ENCODE measurements at places on chromosomes 2 and 18.

DNA sequence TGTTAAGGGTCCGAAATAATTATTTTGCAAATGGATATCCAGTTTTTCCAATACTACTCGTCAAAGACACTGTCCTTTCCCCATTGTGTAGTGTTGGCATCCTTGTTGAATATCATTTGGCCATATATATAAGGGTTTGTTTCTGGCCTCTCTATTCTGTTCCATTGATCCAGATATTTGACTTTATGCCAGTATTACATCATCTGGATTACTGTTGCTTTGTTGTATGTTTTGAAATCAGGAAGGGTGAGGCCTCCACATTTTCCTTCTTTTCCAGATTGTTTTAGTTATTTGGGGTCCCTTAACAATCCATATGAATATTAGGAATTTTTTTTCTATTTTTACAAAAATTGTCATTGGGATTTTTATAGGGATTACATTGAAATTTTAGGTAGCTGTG lies 244.1 kb downstream of the GPD2 start:
- DNase-seq, result no peak

DNA sequence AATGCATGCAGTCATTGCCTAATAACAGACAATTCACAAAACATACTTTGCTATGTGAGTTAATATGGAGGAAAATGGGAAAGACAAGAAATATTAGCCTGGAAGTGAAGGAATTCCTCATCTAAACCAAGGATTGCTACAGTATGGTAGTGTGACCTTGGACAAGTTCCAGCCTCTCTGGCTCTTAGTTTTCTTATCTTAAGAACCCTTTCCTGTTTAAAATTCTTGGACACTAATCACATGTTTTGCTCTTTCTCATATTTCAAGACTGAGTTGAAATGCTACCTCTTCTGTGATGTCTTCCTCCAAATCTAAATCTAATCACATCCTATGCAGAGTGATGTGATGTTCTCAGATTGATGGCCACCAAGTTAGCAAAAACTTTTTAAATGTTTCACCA lies 20.8 kb upstream of the ADAM23 start:
- no peak for DNase-seq

DNA sequence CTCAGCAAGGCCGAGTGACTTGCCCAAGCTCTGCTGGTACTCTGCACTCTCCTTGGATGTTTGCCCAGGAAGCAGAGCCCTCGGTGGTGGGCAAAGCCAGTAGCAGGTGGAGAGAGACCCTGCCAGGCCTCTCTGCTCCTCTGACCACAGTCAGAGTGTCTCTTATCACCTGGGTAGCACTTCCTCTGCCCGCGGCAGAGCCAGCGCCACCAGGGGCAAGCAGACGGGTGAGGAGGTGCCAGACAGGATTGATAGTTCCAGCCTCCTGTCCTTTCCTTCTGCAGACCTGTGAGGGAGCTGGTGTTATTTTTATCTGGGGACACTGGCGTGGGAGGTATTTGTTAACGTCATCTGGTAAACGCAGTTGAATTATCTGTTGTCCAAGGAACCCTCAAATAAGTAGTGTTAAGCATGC lies 152.9 kb downstream of the SMAD7 start:
- no peak for DNase-seq

DNA sequence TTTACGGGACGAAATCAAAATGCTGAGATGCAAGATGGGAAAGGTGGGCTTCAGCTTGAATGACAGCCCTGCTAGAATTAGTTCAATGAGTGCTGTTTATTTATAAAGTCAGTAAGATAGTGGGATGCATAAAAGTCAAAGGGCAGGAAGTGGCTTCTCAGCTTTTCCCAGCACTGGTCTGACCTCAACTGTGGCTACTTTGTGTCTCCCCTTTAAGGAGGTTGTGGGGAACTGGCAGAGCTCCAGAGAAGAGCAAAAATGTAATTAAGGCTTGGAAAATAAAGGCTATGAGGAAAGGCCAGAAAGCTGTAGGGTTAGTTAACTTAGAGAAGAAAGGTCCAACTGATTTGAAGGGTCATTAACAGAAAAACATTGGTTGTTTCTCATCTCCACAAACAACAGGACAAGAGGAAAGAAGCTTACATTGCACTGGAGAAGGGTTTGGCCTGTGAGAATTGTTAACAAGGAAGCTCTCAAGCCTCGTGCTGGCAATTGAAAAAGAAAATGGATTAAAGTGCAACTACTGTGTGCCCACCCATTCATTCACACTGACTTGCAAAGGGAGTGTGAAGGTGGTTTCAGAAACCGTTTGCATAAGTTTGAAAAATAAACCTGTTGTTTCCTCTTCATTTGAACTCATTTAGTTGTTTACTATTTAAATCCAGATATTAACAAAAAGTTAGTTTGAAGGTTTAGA lies 68.8 kb upstream of the CD28 start:
- no peak for DNase-seq

DNA sequence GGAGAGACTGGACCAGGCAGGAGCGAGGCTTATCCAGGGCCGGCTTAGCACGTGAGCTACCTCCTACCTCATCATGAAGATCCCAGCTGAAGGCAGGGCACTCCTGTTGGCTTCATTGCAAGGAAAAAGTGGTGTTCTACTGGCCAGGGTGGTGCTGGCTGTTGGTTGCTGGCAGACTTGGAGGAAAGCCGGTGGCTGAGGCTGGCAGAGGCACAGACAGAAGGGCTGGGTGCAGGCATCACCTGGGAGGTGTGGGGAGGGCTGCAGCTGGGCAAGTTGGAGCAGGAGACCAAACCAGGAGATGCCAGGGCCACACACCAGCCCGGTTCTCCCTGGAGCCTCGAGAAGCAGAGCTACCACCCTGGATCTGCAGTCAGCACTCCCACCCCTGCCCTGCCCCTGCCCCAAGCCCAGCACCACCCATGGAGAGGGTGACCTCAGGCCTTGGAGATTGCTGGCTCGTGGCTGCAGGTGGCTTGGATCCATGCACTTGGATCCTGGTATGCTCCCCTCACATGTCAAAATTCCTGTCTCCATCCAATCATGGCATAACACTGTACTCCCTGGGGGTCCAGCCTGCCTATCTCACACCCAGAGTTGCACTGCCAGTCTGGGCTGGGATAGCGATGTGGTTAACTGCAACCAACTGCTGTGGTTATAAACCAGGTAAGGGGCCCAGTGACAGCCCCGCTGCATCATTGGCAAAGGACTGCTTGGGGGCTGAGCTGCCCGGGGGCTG lies 49.7 kb downstream of the GLI2 start:
- DNase-seq, result no peak

- DNase-seq, result no peak
Measured at GRCh38 chr2:136901732-136902131, 136.4 kb downstream of the THSD7B start.

GRCh38 chr2:120914839-120915521 lies 179.3 kb downstream of the GLI2 start:
- DNase-seq, result no peak

DNA sequence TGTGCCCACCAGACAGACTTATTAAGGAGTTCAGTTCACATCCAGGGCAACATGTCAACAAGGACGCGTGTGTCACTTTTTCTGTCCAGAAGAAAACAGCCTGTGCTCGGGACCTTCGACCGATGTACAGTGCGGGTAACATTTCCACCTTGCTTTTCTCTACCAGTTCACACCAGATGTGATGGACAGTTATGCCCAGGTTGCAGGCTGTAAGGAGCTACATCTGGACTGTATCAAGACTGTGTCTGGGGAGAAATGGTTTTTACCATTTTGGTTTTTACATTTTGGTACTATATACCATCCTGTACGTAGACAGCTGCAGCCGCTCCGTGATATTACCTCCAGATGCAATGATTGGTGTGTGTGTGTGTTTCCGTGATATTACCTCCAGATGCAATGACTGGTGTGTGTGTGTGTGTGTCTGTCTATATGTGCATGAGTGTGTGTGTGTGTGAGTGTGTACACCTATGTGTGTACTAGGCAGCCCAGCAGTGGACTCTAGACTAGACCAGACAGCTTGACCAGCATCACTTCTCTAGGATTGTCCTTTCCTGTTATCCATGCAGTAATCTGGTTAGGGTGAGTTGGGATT lies 118.0 kb downstream of the COL6A3 start:
- no peak for DNase-seq

- DNase-seq, result no peak
Measured at GRCh38 chr2:12498286-12498685, 218.4 kb upstream of the TRIB2 start.

- no peak for DNase-seq
Measured at GRCh38 chr2:56357655-56358295, 174.0 kb downstream of the CCDC85A start.

GRCh38 chr18:79530821-79531220 lies 135.1 kb downstream of the NFATC1 start:
- DNase-seq, result no peak

DNA sequence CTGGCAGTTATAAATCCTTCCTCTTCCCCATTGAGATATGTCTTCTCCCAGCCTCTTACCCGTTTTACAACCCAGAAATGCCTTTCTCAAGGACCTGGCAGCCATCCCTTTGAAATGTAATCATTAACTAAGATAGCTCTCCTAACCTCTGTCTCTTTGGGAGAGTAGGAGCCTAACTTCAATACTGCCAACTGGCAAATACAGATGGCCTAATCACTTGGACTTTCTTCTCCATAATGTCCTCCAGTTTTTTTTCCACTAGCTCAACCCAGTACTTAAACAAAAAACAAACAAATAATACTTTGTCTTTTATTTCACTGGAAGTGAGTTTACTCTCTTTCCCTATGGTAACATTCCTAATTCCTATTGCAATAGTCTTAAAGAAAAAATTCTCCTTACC lies 1391.1 kb downstream of the SUCLG1 start:
- DNase-seq, result no peak

DNA sequence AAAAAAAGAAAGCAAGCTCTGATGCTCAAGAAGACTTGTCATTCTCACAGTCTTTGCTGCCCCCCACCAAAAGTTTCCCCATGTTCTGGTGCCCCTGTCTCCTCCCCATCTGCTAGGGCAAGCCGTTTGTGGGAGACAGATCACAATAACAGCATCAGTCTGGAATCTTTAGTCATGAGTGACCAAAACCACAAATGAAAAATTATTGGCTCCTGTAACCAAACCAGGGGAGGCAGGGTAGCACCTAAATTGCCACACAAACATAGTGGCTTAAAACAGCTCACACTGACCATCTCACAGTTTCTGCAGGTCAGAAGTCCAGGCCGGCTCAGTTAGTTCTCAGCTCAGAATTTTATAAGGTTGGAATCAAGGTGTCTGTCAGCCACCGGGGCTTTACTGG lies 9.1 kb upstream of the B3GNT7 start:
- no peak for DNase-seq

DNA sequence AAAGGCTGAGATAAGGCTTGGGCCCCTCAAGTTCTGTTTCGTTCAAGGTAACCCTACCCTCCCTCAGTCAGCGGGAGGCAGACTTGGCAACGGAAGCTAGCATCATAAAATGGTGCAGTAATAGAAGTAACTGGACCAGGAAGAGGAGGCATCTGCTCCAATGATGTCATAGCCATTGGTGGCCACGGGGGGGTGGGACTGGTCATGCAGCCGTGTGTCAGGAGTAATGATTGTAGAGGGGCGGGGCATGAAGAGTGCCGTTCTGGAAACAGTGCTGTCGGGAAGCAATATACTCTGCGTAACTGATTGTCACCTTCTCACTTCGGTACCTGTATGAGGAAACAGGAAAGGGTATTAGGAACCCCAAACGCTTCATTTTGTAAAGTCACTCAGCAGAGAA lies 6.9 kb upstream of the POLR2D start:
- DNase-seq, result no peak

DNA sequence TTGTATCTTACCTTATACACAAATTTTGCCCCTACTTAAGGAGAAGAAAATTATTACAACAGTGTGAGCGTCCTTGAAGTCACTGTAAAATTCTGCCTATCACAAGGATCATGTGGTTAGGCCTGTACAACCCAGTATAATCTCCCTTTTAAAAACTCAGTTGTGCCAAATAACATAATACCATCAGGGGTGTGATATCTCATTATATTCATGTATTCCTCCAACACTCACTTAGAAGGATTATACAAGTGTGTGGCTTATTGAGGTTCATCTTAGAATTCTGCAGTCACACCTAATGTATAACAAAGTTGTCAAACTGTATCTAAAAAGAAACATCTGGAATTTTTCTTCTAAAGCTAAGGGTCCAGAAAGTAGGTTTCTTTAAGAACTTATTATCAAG lies 998.8 kb upstream of the LRRTM1 start:
- DNase-seq, result no peak

GRCh38 chr2:215982465-215982875 lies 30.9 kb downstream of the MREG start:
- DNase-seq, result peak; percentile 89

- DNase-seq, result no peak
Measured at GRCh38 chr2:83941886-83942285, 517.2 kb downstream of the SUCLG1 start.

DNA sequence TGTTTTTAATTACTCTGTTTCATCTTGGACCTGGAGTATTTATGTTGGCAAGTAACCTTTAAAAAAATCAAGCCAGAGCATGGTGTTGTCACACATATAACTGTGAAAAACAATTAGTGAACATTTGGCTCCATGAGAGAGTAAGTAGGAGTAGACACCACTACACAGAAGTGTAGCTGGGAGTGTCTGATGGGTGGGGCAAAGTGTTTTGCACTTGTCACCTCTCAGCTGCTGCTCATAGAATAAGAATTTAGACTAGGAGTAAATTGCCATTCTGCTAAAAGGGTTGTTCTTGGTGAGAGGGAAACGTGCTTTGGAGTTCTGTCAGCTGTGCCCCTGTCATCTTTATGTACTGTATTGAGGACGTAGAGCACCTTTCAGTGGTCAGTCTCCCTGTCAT lies 114.5 kb downstream of the TTC27 start:
- DNase-seq, result no peak

DNA sequence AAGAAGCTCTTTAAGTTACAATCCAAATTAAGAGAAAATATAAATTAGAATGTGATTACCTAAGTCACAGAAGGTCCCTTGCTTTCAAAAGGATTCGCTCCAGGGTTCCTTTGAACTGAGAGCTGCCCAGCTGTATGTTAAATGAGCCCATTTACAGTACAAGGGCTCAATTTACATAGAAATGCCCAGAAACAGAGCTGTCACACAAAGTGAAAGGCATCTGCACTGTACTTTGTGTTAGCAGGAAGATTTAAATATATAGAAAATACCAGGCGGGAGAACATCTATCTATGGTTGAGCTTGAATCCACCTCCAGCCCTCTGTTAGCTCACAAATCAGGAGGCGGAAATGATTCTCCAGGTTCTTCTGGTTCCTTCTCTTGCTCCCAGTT lies 272.9 kb downstream of the PAX3 start:
- DNase-seq, result no peak

GRCh38 chr2:181131584-181131983 lies 151.2 kb downstream of the UBE2E3 start:
- DNase-seq, result no peak

- no peak for DNase-seq
Measured at GRCh38 chr18:79875531-79875919, 75.9 kb downstream of the SLC66A2 start.
